ENCODE measurements at places on chromosomes 2 and 18.

DNA sequence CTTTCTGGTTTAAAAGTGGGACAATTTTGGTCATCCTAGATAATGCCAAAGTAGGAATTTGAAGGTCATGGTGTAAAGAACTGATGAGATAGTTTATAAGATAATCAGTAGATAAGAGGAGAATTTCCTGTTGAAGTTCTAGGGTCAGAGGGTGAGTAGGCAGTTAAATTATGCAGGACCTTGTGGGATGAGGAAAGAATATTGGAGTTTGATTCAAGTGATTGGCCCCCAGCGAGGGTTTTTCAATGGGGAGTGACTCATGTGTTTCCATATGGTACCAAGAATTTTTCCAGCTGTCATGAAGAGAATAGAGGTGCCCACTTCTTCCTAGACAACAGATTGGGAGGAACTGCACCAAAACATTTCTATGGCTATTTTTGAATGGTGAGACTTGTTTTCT lies 940.2 kb upstream of the ZEB2 start:
- no peak for DNase-seq

DNA sequence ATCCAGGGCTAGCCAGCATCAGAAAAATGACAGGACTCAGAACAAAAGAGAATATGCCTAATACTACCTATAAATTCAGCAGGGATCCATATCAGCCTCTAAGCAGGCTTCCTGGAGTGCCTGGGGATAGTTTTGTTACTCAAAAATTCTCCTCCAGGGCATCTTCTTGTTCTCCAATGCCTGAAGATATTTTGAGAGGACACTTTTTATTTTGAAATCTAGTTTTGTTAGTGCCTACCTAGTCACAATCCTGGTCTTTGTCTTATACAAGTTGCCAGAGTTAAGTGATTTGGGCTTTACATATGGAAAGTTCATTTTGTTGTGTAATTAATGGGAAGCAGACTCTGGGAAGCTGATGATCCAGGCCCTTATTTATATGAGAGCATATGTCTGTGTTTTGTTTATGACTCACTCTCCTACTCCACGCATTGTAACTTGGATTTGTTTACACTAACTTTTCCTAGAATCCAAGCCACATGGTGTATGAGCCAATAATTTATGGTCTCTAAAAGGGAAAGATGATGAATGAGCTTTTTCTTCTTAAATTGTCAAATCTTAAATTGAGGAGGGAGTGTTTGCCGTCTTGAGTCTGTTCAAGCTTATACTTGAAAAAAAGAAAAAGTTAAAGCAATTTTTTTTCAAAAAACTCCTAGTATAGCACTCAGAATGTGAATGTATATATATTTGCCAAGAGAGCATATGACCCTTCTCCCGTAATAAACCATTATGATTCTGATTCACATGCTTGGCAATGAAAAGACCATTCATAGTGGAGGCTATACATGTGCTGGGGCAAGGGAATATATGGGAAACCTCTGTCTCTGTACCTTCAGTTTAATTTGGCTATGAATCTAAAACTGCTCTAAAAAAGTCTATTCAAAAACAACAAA lies 370.3 kb downstream of the SETBP1 start:
- DNase-seq: no peak

GRCh38 chr2:88016086-88016959 lies at the start of gene RNU2-63P:
Gene RNU2-63P, minus strand, starts transcription at chr2:88016547.
- no peak for DNase-seq

- DNase-seq: no peak
Observed at GRCh38 chr2:163554864-163555263, 180.9 kb downstream of the FIGN start.

GRCh38 chr2:163735685-163736432 lies at the start of gene FIGN:
Gene FIGN, minus strand, starts transcription at chr2:163736008. Its CDS starts 1,081 bp downstream, at chr2:163734927.
- no peak for DNase-seq

GRCh38 chr2:88690591-88691338 lies 708 bp upstream of the RPIA start:
- no peak for DNase-seq

DNA sequence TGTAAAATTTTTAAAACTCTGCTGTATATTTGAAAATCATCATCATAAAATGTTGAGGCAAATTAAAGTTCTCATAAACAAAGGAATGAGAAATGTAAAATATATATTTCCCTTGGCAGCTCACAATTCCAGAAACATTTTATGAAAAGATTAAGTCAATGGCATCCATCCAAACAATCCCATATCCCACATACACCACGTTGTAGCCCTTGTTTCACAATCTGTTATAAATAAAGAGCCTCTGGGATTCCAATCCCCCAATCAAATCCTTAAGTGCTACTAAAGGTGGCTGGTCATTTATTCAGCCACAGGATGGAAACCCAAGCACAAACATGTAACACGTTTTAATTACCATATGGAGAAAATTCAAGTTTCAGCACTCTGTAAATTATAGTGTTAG lies 51.7 kb downstream of the GFPT1 start:
- no peak for DNase-seq

Measured in cortex of kidney (tissue), 1 donor.